ENCODE measurements at places on chromosomes 11 and 22.

DNA sequence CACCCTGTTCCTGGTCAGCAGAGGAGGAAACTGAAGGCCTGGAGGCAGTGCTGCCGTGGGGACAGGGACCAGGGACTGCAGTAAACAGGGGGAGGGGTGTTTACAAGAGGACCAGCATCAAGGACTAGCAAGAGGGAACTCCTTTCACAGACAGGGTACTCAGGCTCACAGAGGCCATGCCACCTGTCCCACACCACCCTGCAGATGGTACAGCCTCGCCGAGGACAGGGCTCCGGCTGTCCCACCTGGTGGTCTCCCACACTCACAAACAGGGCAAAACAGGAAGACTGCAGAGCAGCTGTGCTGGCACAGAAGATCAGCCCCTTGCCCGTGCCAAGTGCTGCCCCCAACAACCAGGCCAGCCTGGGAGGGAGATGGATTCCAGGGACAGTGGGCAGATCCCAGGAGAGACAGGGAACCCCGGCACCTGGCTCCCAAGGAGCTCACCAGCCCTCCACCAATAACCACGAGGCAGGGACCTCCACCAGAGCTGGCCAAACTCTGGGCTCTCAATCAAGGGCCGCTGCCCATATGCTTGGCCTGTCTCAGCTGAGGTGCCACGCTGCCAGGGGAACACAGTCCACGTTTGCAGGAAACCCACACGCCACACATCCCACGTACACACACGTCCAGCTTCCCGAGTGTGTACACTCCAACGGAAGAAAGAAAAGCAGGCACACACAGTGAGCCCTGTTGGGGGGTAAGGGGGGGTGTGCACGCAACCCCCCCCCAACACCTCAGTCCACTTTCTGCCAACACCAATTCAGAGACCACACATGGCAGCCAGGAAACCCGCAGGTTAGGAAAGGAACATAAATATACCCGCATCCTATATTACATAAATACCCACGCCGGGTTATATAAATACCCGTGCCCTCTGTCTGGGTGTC is 2.1 kb downstream of the CSNK1E start:
- no peak for DNase-seq

- DNase-seq: no peak
Observed at GRCh38 chr11:60764879-60765278, 8.2 kb downstream of the MS4A15 start.

DNA sequence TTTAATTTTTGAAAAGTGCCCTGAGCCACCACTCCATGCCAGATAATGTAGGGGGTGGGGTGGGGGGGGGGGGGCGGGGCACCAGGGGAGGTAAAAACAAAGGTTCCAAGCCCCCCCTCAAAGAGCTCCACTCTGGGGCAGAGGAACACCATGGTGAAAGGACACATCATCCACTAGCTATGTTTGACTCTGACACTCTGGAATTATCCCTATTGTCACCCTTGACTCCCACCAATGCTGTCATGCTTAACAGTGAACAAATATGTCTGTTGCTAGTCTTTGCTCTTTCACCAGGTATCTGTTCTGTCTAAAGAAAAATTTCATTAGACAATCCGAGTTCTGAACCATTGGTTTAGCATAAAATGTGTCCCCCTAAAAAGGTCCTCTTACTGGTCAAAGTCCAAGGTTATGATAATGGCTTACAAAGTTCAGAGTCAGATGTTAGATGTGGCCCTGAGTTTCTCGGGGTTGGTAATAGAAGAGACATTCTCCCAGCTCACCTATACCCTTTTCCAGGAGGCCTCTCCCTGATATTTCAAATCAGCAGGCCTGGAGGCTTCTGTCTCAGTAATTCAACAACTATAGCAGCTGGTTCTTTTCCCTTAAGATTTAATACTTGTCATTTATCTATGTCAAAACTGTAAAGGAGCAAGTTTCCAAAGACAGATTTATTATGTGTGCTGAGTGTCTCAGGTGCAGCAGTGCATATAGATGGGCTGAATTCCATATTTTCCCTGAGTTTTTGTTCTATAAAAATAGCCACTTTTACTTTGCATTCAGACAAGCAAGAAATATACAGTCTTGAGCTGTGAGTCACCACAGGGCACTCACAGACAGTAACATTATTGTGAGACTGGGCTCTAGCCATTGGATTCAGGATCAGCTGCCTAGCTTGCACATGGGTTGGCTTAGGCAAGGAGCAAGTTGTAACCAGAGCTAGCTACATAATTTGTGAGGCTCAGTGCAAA is 174.1 kb downstream of the CSNK2A3 start:
- no peak for DNase-seq

DNA sequence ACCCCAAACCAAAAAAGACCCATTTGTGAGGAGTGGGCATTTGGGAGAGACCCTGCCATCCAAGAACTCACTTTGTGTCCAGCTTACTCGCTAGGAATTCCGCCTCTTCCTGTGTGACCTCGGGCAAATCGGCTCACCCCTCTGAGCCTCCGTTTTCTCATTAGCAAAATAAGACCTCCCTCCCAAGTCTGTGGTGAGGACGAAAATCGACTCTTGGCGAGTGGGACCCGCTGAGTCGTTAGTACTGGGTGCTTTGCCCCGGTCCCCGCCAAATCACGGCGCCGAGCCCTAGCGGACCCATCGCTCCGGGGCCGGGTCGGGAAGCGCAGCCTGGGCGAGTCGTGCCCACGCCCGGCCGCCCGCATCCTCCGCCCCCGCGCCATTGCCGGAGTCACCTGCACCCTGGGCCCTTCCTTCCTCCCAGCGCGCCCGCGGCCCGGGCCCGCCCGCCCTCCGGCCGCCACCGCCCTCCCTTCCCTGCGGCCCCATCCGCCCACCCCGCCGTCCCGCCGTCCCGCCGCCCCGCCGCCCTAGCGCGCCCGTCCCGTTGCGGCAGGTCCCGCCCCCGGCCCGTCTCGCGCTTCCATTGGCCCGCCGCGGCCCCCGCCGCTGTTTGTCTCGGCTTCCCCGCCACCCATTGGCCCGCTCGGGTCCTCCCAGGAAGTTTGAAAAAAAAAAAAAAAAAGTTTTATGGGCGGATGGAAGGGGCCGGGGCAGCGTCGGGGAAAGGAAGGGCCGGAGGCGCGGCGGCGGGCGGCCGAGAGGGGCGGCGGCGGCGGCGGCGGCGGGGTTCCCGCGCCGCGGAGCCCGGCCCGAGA is 48.9 kb downstream of the TRIOBP start:
- DNase-seq: peak; percentile 81

- no peak for DNase-seq
Observed at GRCh38 chr22:22598144-22598543, 39.1 kb upstream of the PRAME start.

GRCh38 chr11:102600666-102601065 is 24.5 kb downstream of the MMP20 start:
- DNase-seq: no peak

DNA sequence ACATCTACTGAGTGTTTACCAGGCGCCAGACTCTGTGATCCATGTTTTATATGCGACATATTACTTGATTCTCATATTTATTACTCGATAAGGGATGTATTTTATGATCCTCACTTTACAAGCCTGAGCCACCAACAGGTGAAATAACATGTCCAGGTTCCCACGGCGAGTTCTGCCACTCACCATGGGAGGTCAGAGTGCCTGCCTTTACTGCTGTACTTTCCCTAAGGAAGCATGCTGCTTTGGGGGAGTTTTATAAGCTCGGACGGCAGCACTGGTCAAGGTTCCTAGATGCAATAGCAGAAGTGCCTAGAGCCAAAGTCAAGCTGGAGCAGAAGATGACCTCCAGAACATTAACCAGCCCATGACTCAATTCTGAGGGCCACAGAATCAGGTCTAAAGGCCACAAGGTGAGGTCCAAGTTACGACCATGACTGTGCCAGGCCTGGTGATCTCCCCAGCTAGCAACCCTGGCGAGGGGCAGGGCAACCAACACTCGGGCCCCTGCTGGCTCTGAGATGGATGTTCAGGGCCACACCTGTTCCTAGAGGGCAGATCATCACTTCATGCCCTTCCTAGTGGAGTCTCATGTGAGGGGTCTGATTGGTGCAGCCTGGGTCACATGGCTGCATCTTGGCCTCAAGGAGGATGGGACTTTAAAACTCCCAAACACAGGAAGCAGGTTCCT is 14.2 kb downstream of the IFT27 start:
- DNase-seq: no peak

DNA sequence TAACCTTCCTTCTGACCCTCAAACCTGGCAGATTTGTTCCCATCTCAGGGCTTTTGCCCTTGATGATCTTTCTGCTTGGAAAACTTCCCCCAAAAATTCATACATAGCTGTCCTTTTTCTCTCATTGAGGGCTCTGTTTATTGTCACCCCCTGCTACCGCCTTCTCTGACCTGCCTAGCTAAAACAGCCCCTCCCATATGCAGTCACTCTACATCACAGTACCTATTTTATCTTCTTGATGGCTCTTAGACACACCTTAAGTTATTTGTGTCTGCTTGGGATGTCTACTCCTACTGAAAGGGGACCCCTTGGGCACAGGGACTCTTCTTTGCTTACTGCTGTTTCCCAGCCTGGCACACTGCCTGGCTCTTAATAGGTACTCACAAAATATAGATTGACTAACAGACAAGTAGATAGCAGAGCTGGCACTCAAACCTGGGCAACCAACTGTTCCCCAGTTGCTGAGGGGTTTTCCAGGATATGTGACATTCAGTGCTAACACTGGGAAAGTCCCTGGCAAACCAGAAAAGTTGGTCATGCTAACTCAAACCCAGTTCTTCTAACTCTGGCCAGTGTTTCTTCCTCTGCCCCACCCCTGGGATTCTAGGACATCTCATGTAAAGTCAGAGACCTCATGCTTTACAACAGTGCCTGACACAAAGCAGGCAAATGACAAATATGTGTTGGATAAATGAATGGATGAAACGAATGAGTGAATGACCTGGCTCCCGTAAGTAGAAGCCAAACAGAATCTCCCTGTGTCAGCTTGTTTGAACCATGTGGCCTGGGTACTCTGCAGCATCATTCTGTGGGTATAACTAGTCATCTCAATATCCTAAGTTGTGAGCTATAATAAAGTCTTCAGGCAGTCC is 19.8 kb upstream of the FJX1 start:
- DNase-seq: no peak

GRCh38 chr22:46878191-46878948 is 115.9 kb downstream of the TBC1D22A start:
- DNase-seq: no peak

DNA sequence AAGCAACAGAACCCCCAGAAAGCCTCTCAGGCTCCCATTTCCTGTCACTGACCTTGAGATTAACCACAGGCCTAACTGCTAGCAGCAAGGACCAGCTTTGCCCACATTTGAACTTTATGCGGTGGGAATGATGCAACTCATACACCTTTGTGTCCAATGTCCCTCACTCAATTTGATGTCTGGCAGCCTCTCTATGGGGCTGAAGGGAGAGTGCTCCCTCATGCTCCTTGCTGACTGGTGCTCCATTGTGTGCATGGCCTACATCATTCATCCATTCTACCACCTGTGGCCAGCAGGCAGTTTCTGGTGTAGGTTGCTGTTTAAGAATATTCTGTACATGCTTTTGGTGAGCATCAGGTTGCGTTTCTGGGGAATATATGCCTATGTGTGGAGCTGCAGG is 31.9 kb downstream of the KCNQ1OT1 start:
- no peak for DNase-seq

GRCh38 chr11:44562845-44563460 is 2.5 kb upstream of the CD82 start:
- no peak for DNase-seq

DNA sequence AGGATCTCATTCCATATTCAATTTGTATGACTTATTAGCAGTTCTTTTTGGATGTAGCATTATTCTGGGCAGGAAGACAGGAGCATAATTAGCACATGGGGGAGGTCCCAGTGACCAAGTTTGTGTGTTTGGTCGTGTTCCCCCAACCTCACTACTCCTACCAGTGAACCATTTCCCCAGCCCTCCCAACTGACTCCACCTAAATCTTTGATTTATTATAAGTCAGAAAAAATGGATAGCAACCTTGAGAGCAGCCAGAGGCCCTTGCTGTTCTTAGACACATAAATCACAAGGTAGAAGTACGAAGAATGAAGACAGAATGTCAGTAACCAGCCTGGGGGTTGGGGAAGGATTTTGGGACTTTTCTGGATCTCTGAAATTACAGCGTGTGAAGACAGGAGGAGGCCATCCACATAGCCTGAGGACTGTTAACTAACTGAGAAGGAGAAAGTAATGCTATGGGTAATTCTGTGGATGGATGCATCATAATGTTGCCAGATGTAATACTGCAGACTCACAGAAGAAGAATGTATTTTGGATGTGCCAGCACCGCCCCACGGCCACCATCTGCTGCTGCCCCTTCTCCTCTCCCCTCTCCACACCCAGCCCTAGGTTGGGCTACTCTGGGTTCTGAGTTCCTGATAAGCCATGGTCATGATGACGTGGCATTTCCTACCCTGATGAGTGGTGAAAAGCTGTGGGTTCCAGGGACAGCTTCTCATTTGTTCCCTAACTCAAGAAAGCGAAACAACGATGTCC is 124.3 kb upstream of the TTC12 start:
- peak; percentile 74 for DNase-seq

GRCh38 chr11:3954448-3955298 is 99.2 kb downstream of the STIM1 start:
- no peak for DNase-seq

DNA sequence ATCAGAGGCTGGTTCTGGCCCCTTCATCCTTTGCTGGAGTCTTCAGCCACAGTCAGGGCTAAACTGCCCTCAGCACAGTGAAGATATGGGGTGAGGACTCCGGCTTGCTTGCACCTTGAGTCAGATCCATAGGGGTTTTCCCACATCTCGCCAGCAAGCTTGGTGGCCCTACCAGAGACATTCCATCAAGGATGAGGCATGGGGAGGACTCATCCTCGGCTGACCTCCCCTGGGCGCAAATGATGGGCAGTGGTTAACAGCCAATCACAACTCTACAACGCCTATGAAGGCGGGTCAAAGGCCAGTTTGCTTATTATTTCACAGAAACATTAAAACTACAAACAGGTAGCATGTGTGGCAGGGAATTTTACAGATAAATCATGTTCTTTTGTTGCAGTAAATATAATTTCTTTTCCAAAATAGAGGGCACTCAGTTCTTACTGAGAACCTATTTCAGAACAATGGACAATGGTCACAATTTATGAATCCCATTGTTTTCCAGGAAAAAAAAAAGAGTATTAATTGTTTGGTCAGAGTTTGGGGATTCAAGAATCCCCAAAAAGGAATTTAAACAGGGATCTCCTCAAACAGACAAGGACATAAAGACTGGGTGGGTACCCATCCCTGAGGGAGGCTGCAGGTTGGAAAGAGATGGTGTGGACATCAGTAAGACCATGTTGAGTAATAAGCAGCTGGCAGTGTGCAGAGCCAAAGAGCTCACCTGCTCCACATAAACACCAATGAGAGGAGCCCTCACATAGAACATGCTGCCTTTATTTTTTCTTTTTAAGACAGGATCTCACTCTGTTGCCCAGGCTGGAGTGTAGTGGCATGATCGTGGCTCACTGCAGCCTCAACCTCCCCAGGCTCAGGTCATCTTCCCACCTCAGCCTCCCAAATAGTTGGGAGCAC is 14.8 kb downstream of the PLAAT3 start:
- no peak for DNase-seq
